ENCODE measurements at places on chromosomes 1 and 21.

DNA sequence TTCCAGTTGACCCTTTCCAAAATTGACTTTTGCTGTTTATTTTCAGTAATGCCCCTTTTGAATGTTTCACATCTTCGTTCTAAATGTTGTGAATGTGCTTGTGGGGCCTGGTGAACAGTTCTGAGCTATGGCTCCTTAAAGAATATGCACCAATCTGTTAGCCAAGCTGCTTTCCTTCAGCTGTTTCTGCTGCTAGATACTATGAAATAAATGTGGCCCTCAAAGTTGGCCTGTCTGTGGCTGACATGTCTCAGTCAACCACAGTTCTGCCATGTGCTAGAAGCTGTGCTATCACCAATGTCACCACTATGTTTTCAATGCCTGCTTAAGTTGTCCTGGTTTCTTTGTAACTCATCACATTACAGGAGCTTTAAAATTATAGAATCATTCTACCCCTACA is 86.7 kb upstream of the BCL10 start:
- no peak for DNase-seq

GRCh38 chr1:25504706-25505595 is 38.5 kb upstream of the LDLRAP1 start:
- no peak for DNase-seq

DNA sequence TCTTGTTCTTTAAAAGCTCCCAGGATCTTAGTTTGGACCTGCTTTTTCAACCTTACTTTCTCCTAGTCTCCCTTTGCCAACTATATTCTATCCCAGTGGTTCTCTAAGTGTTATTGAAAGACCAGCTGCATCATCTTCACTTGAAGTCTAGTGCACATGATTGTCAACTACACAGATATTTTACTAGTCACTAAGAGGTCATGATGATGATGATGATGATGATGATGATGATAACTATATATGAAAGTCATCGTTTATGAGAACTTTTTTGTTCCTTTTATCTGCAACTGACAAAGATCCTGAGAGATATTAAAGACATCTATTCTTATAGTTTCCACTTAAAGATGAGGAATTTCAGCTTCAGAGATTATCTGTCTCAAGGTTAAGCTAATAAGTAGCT is 479.0 kb upstream of the ZRANB2 start:
- no peak for DNase-seq

DNA sequence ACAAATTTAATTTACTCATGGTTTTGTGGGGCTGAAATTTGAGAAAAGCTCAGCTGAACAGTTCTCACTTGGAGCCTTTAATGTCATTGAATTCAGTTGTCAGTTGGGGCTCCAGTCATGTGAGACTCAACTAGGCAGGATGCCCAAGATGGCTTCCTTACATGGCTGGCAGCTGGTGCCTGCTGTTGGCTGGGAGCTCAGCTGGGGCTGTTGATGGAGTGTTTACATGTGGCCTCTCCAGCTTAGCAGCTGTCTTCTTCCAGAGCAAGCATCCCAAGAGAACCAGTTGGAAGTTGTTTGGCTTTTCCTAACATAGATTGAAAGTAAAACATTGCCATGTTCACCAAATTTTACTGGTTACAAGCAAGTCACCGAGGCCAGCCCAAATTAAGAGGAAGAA is 81.8 kb upstream of the KCNA3 start:
- DNase-seq, result no peak

GRCh38 chr21:45463871-45464270 is 58.9 kb downstream of the COL18A1 start:
- no peak for DNase-seq

Measured in activated CD4-positive, alpha-beta T cell treated with anti-CD3 and anti-CD28 coated beads for 4 hours (primary cell).